T-helper 2 cell (primary cell): ENCODE measurements at places on chromosomes 11 and 22.

DNA sequence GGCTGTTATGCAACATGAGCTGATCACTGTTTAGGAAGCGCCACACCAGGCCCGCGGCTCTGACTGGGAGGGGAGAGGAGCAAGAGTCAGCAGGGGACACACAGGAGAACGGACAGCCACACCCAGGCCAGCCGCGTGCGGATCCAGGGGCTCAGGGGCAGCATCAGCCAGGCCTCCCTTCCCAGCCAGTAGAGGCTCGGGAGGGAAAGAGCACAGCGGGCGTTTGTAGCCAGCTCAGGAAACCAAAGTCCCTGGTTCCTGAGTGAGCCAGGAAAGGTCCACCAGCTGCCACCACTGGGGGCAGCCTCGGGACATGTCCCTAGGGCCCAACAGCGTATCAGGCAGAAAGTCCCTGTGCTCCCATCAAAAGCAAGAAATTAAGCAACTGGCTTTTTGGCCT lies 71.8 kb upstream of the PITPNB start:
- DNase-seq: no peak

DNA sequence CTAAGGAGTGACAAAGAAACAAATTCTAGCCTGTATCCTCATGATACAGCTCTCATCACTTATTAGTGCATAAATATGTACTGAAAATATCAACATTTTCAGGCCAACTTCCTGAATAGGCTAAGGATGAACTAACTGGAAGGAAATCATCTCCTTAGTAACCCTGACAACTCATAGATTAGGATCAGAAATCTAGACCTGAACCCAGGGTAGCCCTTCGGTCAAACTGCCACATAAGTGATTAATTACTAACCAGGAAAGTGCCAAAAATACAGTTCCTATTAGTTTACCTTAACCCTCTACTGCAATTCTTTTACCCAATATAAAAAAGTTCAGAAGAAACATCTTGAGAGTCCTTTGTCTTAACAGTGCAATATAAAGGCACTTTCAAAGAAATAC lies 40.0 kb downstream of the AMBRA1 start:
- DNase-seq: no peak

DNA sequence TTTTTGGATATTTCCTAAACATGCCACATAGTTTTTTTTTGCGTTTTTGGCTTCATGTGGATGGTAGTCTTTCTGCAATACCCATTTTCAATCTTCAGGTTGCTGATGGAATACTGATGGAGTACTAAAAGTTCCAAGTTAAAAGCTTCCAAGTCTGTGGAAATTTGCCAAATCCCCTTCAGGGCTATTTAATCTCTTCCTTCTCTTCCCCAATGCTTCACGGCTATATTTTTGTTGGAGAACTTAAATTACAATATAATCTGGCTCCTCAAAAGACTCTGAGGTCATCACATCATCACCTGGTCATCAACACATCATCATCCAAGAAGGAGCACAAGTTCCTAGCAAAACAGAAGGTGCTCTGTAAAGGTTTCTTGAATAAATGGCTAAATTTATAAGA lies 881.0 kb upstream of the TENM4 start:
- no peak for DNase-seq

GRCh38 chr11:86418917-86419316 lies 44.2 kb downstream of the CCDC81 start:
- no peak for DNase-seq

GRCh38 chr11:29485641-29486040 lies 531.2 kb downstream of the KCNA4 start:
- no peak for DNase-seq

- DNase-seq: no peak
These were observed 14.0 kb upstream of the TP53I11 start for GRCh38 chr11:44964526-44965209.

- DNase-seq: no peak
These were observed 23.0 kb downstream of the APLNR start for GRCh38 chr11:57214098-57214417.

- no peak for DNase-seq
These were observed 6.9 kb downstream of the SHISAL1 start for GRCh38 chr22:44305888-44306287.

GRCh38 chr11:117428856-117429229 lies 101.2 kb downstream of the CEP164 start:
- DNase-seq: no peak

DNA sequence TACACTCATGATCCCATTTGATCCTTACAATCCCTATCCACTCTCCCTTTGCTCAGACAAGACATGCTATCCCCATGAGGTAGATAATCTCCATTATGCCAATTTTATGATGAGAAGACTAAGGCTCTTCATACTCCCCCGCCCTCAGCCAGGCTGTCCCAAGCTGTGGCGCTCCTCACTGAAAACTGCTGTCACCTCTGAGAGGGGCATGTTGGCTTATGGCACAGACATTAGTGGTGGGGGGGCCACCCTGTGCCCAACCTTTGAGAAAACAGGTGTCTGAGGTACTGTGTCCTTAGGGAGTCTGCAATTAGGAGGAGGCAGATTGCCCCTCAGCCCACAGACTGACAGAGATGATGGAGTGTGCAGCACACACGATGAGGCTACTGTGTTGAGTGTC lies 2.4 kb downstream of the DDTL start:
- no peak for DNase-seq

GRCh38 chr22:36065462-36065774 lies 36.8 kb upstream of the RBFOX2 start:
- no peak for DNase-seq

GRCh38 chr11:132278801-132279574 lies 908.6 kb downstream of the NTM start:
- DNase-seq: no peak

GRCh38 chr11:61022311-61023085 lies 51.0 kb downstream of the CD6 start:
- peak; percentile 33 for DNase-seq

DNA sequence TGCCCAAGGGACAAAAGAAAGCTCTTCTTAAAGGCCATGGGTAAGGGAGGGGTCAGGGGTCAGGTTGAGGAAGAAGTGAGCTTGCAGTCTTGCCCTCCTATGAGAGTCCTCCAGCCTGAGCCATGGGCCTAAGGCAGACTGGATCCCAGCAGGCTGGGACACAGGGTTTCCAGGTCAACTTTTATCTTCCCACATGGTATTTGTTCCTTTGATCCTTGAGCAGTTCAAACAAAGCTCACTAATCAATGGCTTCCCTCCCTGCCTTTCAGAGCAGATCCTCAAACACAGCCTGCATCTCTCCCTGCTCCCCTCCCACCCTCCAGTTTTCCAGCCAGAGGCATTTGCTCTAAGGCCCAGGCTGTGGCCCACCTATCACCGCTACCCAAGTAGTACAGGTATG lies 589.3 kb downstream of the INSC start:
- no peak for DNase-seq

- no peak for DNase-seq
These were observed 122.3 kb upstream of the BID start for GRCh38 chr22:17896586-17896985.

DNA sequence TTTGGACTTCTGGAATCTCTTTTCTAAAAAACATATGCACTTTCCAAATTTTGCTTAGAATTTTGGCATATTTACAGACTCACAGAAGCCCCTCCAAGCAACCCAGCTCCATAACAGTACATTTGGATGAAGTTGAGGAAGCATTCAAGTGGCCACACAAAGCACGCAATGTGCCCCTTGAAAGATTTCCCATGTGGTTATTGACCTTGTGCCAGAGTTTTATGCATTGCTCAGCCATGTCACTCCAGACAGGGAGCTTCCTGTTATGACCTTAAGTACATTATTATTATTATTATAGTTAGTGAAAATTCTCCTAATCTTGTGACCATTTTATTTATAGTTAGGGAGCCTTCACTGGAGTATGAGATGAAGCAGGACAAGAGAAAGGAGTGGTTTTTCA lies 35.0 kb upstream of the BDNF start:
- DNase-seq: no peak

- DNase-seq: no peak
These were observed 14.0 kb downstream of the KCNQ1OT1 start for GRCh38 chr11:2685566-2686359.

- no peak for DNase-seq
These were observed 57.8 kb downstream of the ENDOD1 start for GRCh38 chr11:95147364-95147905.

DNA sequence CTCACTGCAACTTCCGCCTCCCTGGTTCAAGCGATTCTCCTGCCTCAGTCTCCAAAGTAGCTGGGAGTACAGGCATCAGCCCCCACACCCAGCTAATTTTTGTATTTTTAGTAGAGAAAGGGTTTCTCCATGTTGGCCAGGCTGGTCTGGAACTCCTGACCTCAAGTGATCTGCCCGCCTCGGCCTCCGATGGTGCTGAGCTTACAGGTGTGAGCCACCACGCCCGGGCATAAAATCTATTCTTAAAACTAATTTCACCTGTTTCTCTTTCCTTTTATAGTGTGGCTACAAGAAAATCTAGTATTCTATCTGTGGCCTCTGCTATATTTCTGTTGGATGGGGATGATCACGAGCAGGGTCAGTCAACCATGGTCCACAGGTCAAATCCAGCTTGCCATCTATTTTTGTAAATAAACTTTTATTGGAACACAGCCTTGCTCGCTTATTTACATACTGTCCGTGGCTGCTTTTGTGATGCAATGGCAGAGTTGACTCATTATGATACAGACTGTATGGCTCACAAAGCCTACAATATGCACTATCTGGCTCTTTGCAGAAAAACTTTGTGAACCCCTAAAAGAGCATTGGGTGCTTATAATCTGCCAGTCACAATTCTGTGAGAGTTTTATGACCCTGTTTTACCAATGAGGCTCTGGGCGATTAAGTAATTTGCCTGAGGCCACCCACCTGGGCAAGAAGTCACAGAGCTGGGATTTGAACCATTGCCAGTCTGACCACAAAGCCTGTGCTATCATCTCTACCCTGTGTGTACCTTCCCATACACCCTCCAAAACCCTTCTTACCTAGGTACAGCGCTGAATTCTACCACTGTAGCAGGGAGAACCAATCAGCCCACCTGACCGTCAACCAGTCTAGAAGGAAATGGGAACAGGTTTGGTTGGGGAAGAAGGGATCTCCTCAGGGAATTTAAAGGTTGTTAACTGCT lies 28.3 kb downstream of the SLC1A2 start:
- DNase-seq: no peak

DNA sequence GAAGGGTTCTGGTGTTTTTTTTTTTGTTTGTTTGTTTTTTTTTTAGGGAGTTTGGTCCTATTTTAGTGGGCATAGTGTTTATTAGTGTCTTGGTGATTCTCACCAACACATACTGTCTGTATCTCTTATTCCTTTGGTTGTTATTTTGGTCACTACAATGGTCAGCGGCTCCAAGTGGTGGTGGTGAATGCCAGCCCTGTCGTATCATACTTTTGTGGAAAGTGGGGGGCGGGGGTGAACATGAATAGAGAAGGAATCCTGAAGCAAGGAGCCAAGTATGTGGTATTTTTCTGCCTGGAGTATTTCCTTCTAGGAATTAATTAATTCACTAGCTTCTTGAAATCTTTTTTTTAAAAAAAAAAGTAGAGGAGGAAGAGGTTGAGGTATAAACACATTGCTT lies 79.6 kb downstream of the GRK3 start:
- no peak for DNase-seq

DNA sequence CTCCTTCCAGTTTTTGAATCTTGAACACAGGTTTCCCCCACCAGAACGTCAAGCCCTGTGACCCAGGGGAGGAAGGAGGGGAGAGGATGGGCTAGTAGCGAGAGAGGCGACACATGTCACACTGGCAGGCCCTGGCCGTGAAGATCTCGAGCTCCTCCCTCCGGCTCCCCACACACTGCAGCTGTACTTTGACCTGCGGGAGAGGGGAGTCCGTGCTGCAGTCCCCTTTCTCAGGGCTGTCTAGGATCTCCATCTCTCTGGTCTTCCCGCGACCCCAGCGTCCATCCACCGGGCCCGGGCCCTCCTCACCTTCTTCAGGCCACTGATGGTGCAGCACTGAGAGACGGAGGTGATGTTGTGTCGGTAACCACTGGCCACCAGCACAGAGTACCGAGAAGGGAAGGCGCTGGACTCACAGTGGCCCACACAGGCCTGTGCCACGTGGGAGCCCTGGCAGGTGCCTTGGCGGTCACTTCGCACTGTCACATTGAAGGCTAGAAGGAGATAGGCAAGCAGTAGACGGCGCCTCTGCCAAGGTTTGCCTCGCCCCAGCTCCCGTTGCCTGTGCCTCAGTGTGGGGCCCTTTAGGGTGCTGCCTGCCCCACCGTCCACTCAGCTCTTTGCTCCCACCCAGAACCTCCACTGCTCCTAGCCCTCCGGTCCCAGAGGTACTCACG lies 873 bp downstream of the GPHA2 start:
- DNase-seq: no peak

DNA sequence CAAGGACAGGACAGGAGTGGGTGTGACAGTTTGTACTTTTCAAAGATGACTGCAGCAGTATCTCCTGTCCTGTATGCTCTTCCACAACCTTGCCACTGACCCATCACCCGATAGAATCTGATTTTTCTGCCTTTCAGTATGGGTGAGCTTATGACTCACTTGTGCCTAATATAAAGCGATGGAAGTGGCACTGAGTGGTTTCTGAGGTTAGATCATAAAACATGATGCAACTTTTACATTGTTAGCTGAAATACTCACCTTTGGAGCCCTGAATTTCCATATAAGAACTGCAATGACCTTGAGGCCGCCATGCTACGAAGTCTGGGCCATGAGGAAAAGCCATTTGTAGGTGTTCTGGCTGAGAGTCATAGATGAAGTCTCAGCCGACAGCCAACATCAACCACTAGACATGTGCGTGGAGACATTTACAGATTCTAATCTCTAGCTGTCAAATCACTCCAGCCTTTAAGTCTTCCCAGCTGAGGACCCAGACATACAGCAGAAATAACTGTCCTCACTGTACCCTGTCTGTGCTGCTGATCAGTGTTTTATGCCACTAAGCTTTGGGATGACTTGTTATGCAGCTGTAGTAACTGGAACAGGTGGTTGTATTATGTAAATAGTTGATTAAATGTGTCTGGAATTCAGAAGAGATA lies 105.9 kb upstream of the ARHGAP20 start:
- DNase-seq: no peak

DNA sequence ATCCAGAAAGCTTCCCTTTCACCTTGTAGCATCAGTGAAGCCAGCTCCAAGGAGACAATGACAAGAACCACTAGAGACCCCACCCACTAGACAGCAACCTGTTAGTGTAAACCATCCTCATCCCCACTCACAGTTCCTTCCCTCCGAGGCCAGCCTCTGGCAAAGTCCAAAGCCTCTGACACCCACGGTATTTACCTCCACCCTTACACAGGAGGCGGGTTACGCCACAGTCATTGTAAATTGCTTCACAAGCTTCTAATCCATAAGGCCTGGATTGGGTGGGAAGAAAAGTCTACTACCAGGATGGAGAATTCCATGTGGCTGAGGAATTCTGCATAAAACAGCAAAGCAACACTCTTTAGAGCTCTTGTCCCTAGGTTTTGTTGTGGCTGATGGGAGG lies 287.4 kb downstream of the BUD13 start:
- no peak for DNase-seq

DNA sequence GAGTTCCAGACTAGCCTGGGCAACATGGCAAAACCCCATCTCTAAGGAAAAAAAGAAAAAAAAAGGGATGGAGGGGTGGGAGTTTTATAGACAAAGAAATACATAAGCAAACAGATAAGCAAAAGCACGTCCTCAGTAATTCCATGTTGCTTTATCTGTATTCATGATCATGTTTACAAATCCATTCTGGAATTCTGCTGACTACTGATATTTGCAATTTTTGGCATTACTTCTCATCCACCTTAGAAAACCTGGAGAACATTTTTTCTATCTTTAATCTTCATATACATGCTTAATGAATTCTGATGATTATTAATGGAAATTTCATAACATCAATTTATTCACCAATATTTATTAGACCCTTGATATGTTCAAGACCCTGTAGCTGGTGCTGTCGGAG lies 1.7 kb upstream of the FDX1 start:
- no peak for DNase-seq

- DNase-seq: no peak
These were observed 151.6 kb upstream of the MTMR2 start for GRCh38 chr11:96075532-96075959.
